ENCODE measurements at places on chromosomes 7 and 10.
A peak's percentile ranks its signal among the peaks of the same experiment; 100 is the strongest.

DNA sequence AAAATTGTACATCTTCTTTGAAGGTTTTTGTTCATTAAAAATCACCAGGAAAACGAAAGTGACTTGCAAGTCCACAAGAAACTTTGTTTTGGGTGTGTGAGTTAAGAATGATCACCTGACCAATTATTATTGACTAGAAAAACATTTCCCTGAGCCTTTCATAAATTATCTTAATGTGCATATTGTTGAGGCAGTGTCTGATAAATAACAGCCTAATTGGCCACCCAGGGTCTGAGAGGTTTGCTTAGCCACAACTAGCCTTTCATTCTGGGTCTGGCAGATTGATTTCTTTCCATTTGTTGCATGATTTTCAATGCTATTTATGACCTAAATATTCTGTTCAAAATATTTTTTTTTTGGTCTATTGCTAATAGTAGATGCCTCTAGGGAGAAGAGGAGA lies 152.8 kb downstream of the AUTS2 start:
- DNase-seq, result no peak

DNA sequence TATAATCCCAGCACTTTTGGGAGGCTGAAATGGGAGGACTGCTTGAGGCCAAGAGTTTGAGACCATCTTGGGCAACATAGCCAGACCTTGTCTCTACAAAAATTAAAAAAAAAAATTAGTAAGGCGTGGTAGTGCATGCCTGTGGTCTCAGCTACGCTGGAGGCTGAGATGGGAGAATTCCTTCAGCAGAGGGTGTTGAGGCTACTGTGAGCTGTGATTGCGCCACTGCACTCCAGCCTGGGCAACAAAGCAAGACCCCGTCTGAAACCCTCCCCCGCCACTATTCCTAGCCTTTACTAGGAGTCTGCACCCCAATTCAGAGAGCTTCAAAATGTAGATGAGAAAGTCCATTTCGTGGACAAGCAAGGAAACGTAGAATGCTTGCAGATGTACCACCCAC lies 95.2 kb downstream of the PRPF18 start:
- no peak for DNase-seq

GRCh38 chr7:45086331-45087065 lies 2.3 kb downstream of the NACAD start:
- no peak for DNase-seq

DNA sequence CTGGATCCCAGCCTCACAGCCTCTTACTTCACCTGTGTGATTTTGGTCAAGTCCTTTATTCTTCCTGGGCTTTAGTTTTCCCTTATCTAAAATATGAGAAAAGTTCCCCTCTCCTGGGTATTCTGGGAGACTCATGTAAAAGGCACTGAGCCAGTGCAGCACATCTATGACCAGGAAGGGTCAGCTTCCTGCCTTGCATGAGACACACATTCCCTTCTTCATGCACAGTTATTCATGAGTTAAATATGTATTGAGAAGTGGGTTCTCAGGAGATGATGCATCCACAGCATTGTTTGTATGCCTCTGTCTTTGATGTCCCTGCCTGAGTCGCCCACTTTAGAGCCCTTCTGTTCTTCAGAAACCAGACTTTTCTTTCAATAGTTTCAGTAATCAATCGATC lies 33.3 kb downstream of the EGFR start:
- no peak for DNase-seq

DNA sequence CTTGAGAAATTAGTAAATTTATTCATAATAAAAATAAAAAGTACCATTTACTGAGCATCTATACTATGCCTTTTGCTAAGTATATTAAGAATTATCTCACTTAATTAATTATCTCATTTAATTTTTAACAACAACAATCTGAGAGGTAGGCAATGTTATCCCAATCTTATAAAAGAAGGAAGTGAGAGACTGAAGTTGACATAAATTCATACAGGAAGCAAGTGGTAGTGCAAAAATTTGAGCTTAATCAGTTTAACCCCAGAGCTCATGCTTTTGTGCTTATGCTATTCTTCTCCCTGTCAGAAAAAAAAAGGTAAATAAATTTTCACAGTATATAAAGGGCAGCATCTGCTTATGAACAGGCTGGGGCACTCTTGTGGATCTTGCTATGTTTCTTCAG lies 2.7 kb upstream of the LIPF start:
- no peak for DNase-seq

GRCh38 chr10:29535012-29535777 lies 99.6 kb downstream of the SVIL start:
- no peak for DNase-seq

GRCh38 chr7:35630024-35630972 lies 64.6 kb downstream of the HERPUD2 start:
- no peak for DNase-seq

GRCh38 chr7:89772276-89772675 lies 382.0 kb upstream of the STEAP1 start:
- DNase-seq, result no peak

- DNase-seq, result no peak
These were observed 116.8 kb downstream of the MAD1L1 start for GRCh38 chr7:2115760-2116447.

- no peak for DNase-seq
These were observed 511.2 kb downstream of the TCERG1L start for GRCh38 chr10:130800281-130800680.

- peak; percentile 22 for DNase-seq
These were observed 70.4 kb downstream of the COA1 start for GRCh38 chr7:43658718-43659548.

GRCh38 chr7:151875942-151876898 lies 695 bp downstream of the PRKAG2 start:
- peak; percentile 58 for DNase-seq

DNA sequence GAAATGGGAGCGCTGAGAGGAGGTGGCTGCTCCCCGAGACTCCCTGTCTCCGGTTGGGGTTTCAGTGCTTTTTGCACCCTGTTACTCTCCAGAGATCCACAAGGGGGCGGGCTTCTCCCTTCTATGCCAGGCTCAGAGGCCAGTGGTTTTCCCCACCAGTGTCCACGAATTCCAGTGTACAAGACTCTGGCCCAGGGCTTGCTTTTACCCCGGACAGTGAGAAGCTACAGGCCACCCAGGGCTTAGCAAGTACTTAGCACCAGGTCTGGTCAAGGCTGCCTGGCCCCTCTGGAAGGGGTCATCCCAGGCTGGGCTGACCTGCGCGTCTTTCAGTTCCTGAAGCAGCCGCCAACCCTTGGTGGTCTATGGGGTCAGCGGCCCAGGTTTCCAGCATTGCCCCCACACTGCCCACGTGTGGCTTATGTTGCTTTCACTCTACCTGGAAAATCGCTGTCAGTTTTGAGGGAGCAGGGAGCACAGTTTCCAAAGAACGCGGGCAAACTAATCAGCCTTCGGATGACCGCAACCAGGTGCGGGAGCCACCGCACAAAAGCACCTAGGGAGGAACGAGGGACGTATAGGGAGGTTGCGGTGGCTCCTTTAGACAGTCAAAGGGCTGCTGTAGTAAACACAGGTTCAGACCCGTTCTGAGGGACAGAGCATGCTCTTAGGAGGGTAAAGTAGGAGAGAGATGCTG lies 6.8 kb downstream of the CYP26A1 start:
- DNase-seq, result peak; percentile 13

DNA sequence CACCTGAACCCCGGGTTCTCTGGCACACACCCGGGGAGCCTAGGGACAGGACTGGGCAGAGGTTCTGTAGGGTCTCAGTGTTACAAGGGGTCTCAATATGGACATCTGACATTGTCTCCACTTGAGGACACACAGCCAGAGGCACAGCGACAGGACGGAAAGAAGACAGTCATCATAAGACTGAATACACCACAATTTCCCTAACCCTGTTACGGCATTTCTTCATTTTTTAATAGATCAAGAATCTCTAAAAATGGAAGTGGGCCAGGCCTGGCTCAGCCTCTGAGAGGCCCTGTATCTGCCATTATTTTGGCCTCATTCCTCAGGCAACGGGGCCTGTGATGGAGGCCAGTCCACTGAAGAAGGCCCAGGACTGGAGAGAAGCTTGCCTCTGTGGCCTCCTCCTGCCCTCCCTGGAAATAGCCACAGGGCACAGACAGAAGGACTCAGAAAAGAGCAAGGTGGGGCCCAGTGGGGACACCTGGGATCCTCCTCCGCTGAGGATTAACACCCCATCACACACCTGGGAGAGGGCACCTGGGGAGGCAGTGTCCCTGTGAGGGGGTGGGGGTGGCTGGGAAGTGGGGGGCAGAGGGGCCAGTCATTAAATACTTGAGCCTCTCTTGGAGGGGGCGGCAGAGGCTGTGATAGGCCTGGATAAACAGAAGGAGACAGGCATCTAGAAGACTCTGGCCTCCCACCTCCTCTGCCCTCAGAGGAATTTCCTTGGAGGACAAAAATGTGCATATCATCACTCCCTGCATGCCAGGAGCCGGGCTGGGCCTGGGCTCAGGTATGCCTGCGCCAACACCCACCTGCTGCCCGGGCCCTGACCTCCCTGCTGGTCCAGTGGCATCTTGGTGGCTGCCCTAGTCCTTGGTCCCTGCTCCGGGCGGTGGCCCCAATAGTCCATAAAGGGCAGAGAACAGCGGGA lies 8.0 kb downstream of the SPOCK2 start:
- DNase-seq, result no peak

DNA sequence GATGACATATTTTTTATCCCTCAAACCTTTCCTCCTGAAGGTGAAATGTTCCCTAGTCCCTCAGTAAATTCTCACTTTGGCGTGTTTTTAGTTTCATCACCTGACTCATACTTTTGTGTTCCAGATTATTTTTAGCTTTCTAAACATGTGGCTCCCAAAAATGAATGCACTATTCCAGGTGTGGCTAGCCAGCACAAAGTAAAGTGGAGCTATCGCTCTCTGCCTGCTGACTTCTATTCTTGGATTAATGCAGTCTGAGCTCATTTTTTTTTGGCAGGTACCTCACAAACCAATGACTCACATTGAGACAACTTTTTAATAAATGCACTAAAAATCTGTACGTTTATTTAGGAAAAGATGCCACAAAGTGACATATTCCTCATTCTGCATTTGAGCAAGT lies 58.8 kb upstream of the LANCL2 start:
- no peak for DNase-seq

DNA sequence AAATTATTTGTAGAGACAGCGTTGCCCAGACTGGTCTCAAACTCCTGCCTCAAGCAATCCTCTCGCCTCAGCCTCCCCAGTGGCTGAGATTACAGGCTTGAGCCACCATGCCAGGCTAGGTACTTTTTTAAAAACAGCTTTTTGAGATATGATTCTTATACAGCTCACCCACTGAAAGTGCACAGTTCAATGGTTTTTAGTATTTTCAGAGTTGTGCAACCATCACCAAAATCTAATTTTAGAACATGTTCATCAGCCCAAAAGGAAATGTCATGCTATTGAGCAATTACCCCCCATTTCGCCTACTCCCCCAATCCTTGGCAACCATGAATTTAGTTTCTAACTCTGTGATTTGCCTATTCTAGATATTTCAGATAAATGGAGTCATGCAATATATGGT lies 73.7 kb downstream of the EVX1 start:
- no peak for DNase-seq

DNA sequence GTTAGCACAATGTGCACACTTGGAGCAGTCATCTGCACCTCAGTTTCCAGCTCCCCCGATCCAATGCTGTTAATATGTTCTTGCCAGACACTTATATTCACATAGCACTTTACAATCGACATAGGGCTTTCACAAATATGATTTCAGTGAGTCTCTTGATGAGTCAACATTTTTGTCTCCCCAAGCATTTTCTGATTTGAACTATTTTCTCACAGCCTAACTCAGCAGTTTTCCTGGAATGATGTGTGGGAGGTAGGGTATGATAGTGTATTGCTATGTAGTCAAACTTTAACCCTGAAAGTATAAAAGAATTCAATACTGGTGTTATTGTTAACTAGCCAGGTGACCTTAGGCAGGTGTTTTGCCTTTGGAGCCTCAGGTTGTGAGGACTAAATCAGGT lies 82.5 kb upstream of the LRGUK start:
- DNase-seq, result no peak
